CD4-positive, alpha-beta T cell treated with Interleukin-6 at 100 ng/mL for 8 hours (primary cell): ENCODE measurements at places on chromosomes 5 and 9.

- DNase-seq = no peak
Observed at GRCh38 chr5:115298811-115299210, 2.4 kb upstream of the CCDC112 start.

DNA sequence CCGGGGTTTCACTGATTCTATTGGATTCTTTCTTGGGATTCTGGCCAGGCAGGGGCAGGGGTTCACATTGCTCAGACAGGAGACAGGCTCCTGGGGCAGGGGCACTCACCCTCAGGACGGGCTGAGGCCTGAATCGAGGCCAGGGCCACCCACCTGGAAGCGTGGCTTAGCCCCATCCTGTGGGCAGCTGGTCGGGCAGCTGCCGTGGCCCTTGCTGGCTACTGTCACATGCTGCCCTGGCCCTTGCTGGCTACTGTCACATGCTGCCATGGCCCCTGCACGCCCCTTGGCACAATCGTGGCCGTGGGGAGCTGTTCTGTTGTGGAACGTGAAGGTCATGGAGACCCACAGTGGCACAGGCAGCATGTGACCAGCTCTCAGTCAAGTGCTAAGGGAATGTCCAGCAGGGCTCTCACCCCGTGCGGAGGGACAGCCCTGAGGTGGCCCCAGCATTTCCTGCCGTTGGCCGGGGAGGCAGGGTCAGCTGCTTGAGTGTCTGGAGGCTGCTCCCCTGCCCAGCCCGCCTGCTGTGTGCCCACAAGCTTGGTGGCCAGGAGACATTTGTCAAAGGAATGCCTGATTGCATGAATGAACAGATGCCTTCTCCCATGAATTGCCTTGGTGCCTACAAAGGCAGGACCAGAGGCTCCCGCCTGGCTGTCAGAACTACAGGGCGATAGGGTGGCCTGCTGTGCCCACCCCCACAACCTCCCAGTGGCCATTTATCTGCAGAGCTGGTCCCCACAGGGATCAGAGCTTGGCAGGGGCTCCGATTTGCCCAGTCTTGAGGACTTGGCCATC lies 16.9 kb upstream of the TMEM250 start:
- no peak for DNase-seq

DNA sequence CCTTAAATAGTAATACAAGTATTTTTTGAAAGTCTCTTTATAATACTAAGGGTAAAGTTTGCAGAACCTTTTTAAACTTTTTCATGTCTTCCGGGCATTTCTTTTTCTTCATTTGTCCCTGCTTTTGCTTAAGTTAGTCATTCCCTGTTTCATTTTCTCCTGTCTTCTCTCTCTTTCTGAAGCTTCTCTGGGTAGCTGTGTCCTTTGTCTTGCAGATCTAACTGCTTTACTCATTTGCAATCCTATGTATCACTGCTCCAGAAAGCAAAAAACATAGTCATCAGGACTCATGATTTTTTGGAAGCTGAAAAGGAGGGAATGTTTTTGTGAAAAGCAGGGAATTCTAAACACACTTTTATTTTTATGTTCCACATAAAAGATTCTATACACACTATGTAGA lies 301.7 kb downstream of the MRPS30 start:
- no peak for DNase-seq

DNA sequence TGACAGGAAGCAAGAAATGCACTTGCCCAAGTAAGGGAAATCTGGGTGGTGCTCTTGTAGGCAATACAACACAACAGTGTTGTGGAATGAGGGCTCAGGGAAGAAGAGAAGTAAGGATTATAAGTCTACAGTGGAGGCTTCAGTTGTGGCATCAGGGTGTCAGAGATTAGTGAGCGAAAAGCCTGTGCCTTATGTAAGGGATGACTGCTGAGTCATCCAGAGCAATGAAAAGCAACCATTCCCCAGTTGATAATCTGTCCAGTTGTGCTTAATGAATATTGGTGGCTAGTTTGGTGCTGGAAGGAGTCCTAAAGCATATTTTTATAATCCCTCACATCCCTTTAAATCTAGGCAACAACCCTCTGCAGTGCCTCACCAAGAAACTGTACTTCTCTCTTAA lies 42.0 kb downstream of the FBXO38 start:
- no peak for DNase-seq

- DNase-seq = no peak
Observed at GRCh38 chr5:45508135-45508534, 188.0 kb downstream of the HCN1 start.

DNA sequence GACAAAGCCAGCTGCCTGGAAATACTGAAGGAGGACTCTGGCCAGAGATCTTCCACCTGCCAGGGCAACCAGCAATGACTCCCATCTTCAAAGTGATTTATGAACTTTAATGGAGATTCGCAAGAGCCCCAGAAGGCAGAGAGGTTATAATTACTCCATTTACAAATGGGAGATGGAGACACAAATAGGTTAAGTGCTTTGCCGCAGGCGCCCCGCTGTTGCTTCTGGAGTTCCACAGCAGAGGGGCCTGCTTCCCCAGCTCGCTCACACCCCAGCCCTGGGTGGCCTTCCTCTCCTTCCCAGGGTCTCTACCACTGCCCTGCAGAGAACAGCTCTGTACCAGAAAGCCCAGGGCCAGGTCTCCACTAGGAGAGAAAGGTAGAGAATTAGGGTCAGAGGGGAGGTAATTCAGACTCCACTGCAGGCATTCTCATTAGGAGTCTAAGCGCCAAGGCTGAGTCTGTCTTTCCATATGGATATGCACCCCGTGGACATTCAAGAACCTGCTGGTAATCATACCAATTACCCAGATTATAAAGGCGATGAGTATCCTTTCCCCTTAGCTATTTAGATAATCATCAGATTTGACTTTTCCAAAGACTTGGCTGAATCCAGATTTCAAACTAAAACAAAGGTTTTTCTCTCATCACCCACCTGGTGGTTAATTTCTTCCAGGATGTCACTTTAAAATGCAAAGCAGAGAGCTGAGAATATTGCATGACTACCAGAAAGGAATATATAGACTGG lies 157.6 kb upstream of the TUT7 start:
- no peak for DNase-seq

DNA sequence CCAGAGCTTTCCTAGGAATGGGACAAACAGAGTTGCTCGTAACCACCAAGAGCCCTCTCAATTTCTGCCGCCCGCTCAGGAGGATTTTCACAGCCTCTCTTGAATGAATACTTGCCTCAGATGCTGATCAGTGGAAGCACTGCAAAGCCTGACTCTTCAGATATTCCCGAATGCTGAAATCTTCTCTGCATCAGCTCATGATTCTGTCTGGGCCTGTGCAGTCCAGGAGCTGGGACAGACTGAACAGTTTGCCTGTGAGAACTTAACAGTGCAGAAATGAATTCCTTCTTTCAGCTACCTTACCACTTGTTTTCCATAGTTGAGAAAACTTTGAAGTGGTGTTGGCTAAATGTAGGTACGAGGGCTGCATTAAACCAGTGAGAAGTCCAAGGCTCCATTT lies 17.1 kb downstream of the ZNF462 start:
- DNase-seq = no peak

DNA sequence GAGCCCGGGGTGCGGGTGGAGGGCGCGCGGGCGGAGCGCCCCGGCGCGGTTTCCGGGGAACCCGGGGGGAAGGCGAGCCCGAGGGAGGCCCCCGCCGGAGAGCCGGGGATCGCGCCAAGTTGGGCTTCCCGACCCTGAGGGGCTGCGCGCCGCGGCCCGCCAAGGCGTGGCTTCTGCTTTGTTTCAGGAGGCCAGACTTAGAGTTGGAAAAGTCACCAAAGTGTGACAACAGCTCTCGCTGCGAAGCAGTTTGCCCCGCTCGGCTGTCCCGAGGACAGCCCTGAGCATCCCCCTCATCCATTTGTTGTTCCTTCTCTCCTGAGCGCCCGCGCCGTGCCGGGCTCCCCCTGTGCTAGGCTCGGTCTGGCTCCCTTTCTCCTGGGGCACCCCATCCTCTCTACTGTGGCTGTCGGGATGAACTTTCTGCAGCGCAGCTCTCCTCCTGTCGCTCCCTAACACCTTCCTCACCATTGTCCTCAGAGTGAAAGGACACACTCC lies 410 bp downstream of the GLIPR2 start:
- no peak for DNase-seq

- DNase-seq = no peak
Observed at GRCh38 chr9:69176471-69177171, 2.5 kb downstream of the TJP2 start.
